ENCODE measurements at places on chromosomes 16 and 17.

GRCh38 chr16:55248058-55248457 is 75.9 kb upstream of the IRX6 start:
- no peak for DNase-seq

GRCh38 chr16:70661534-70661917 is 15.2 kb downstream of the IL34 start:
- DNase-seq, result no peak

GRCh38 chr17:67837965-67838364 is 12.7 kb downstream of the BPTF start:
- no peak for DNase-seq

DNA sequence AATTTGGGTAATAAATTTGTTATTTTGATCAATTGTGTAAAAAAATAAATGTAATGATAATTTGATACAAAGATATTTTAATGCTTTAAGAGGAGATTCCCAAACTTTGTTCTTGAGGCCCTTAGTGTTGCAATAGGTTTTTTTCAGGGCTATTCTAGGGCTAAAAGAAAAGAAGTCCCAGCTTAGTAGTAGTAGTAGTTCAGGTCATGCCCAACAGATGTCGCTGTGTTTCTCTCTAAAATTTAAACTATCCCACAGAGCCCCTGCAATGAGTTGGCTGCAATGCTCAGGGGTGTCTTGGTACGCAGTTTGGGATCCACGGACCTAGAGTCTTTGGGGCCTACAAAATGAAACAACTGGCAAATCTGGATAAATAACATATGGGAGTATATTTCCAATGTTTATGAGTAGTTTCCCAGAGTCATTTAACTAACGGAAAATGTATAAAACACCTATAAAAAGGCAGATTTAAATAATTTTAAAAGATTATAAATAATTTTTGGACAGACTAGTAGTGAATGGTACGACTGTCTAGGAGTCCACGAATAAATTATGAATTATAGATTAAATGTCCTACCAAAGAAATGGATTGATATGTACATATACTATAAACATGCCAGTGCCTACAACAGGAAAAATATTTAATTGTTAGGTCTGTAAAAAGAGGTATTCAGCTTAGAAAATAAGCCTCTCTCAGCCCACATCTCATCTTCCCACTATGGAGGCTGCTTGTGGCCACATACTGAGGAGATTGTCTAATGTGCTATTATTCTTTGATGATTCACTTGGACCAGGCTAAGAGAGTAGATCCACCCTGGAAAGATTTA is 228.5 kb upstream of the PMFBP1 start:
- peak; percentile 70 for DNase-seq

- DNase-seq, result no peak
Observed at GRCh38 chr16:59905131-59905530, 1171.0 kb upstream of the GOT2 start.

- peak; percentile 30 for DNase-seq
Observed at GRCh38 chr17:29005936-29006511, at the start of gene SEZ6. TSS of gene SEZ6 (minus strand) at chr17:29006033. CDS start at chr17:29005869, 164 bp downstream.

GRCh38 chr17:606508-607250 is 108.0 kb downstream of the VPS53 start:
- DNase-seq, result no peak

DNA sequence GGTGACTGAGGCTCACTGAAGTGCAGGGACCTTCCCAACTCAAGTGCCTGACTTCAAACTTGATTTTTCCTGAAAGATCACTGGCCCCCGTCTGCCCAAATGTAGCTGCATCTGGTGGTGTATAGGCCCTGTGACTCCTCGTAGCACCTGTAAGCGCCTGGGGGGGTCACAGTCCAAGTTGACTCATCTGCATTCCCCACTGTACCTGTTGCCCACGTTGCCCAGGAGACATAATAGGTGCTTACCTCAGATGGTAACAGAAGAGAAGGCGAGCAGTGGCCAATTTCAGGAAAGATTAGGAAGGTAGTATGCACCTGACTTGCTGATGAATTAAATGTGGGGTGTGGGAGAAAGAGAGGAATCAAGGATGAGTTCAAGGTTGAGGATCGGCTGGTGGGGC is 44.1 kb upstream of the EMP2 start:
- DNase-seq, result no peak

- peak; percentile 84 for DNase-seq
Observed at GRCh38 chr16:11977376-11978041, 975 bp downstream of the SNX29 start.

DNA sequence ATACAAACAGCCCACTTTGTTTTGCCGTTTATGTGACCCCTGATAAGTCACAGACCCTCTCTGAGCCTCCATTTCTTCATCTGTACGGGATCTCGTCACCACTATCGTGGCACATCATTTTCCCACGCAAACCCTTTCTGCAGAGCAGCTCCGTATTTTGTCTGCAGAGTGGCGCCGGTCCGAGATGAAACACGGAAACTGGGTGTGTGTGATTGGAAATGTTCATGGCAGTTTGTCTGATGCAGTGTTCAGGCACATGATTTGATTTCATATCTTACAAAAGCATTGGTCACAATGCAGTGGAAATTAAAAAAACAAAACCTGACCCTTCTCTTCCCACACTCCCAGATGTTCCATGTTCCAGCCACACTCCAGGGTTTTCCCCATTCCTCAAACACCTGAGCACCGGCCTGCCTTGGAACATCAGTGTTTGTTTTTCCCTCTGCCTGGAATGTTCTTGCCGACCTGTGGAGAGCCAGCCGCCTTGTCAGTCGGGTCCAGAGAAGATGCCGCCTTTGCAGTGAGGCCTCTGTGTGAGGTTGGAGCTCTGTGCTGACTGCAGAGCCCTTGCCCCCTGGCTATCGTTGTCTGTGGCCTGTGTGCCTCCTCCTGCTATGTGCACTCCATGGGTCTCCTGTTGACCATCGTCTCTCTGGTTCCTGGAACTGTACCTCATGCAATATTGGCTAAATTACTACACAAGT is 39.2 kb downstream of the NT5M start:
- no peak for DNase-seq

DNA sequence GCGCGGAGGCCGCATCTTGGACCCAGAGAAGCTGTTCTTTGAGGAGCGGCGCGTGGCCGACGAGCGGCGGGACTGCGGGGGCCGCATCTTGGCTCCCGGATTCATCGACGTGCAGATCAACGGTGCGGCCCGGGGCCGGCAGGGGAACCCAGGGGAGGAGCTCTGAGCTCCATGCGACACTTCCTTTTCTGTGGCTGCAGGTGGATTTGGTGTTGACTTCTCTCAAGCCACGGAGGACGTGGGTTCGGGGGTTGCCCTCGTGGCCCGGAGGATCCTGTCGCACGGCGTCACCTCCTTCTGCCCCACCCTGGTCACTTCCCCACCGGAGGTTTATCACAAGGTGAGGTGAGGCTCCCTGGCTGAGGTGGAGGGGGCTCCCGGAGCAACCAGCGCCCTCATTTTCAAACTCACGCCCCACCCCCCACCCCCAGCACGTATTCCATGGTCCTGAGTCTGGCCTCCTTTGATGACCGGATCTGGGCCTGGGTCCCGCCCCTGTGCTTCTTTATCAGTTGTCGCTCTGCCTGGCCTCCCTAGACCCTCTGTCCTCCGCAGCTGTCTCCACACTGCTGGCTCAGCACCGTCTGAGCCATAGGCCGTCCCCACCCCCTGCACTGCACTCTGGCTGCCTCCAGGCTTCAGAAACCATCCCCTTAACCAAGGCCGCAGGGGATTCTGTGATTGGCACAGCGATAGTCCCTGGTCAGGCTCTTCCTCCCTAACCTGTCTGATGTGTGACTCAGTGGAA is 787 bp downstream of the AMDHD2 start:
- DNase-seq, result no peak

DNA sequence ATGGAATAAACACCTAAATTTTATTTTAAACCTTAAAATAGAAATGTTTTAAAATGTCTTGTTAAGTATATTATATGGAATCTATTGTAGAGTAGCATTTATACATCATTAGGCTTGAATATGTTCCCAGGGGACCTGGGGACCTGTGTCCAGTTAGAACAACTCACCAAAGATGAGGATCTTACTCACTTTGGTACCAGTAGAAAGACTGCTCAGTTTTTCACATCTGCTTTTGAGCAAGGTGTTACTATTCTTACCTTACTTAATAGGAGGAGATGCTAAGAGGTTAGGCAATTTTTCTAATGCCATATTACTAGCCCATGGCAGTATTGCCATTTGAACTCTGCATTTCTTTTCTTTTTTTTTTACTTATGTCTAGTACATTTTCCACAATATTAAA is 14.7 kb downstream of the STXBP4 start:
- DNase-seq, result no peak

GRCh38 chr17:82463391-82463790 is 4.8 kb downstream of the NARF start:
- DNase-seq, result no peak

- peak; percentile 47 for DNase-seq
Observed at GRCh38 chr17:74296548-74296936, 22.5 kb downstream of the DNAI2 start.

DNA sequence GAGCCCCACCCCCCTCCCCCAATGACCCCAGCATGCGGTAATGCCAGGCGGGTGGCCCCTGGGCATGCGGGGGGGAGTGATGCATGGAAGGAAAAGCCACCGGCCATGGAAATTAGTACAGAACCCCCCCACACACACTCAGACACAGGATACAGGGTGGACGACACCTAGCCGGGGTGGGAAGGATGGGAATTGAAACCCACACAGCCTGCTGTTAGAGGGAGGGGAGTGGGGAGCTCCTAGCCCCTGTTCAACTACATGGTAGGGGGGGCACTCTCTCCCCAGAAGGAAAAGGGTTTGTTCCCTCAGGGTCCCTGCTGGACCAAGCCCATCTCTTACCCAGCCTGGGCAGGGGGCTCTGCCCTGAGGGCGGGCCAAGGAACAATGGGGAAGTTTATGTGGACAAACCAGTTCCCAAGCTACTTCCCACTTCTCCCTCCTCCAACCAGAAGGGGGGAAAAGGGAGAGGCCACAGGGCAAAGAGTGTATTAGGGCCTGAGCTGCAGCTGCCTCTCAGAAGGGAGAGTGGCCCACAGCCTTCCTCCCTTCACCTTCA is 5.2 kb downstream of the TMUB2 start:
- DNase-seq, result peak; percentile 19

DNA sequence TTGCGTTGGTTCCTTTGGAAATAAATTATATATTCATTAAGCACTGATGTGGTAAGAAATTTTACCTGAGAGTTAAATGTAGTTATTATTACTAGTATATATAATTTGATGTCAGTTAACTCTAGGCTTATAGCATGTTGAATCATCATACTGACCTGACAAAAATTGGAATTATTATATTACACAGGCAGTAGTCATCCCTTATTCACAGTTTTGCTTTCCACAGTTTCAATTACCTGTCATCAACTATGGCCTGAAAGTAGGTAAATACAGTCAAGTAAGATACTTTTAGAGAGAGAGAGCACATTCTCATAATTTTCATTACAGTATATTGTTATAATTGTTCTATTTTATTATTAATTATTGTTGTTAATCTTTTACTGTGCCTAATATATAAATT is 1074.7 kb downstream of the CDH11 start:
- no peak for DNase-seq

GRCh38 chr17:83180996-83181481 is 101.6 kb downstream of the METRNL start:
- DNase-seq, result no peak

DNA sequence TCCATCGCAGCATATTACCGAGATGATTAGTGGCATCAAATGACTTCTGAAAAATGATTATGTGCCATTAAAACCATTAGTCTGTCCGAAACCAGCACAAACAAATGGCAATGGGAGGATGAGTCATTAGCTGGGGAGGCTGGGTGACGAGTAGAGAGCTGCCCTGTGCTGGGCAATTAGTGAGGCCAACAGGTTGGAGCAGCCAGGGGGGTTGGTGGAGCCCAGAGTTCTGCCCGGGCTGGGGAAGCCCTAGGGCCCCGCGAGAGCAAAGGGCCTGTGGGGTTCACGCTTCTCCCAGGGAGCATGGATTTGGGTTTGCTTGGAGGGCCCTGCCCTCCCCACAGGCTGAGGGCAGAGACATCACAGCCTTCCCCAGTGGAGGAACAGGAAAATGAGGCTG is 152.1 kb upstream of the RPL38 start:
- no peak for DNase-seq

DNA sequence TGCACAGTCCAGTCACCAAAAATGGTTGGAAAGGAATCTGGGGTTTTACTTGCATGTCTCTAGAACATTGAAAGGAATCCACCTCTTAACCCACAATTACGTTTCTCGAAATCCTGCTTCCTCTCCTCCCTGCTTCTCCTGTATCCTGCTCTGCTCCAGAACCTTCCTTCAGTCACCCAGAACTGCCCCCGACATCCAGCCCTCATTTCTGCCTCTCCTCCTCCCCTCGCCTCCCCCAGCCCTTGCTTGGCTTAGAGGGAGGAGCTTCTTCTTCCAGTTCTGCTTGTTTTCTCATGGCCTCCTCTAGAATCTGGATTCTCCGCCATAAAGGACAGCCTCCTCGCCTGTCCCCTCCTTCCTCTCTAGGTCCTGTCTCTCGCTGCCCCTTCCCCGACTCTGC is 48.3 kb downstream of the ZDHHC7 start:
- no peak for DNase-seq

GRCh38 chr17:13931800-13932460 is 137.4 kb upstream of the COX10 start:
- peak; percentile 77 for DNase-seq

DNA sequence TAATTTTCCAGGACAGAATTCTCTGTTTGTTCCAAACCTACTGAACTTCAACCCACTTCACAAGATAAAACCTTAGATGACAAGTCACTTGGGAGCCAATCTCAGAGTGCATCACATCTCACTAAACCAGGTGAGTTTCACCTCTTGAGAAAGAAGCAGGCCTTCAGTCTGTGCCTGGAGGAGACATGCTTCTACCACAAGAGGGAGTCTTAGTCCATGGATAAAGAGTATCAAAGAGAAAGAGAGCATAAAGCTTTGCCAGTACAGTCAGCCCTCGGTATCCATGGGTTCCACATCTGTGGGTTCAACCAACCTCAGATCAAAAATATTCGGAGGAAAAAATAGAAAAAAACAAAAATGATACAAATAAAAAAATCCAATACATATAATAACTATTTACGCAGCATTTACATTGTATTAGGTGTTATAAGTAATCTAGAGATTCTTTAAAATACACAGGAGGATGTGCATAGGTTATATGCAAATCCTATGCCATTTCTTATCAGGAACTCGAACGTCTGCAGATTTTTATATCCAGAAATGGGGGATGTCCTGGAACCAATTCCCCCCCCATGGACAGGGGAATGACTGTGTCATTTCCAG is 37.7 kb downstream of the DUSP14 start:
- DNase-seq, result peak; percentile 77

DNA sequence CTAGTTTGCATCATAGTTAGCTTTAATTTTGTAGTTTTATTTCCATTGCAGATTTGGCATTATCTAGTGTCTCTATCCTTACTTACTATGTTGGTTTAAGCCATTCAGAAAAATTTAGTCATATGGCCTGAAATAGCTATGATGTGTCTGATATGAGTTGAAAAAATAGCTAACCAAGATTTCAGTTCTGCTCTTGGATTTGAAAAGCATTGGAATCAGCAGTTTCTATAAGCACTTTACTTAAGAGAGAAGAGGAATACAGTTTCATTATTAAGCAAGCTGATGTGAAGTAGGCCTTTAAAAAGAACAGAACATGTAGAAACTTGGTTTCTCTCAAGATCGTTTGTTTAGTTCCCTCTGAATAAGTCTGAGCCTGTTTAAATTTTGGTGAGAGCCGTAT is 25.9 kb downstream of the LPCAT2 start:
- DNase-seq, result no peak
